ENCODE measurements at places on chromosomes 11 and 22.

DNA sequence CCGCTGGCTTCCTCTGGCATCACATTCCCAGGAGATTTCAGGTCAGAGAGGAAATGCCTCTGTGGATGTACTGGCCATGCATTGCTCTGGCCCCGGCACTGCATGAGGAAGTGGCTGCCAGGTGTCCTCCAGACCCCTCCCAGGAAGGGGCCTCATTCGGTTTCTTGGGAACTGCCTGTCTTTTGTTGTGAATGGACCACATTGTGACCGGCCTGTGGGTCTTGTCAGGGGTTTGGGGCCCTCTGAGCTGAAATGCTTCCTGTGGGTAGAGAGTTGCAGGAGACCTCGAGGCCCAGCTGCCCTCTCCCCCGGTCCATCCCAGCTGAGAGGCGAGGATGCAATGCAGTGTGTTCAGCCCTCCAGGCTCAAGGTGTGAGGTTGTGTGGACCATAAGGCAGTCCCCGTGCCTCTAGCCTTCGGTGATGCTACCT is 18.8 kb upstream of the ST3GAL4 start:
- no peak for DNase-seq

DNA sequence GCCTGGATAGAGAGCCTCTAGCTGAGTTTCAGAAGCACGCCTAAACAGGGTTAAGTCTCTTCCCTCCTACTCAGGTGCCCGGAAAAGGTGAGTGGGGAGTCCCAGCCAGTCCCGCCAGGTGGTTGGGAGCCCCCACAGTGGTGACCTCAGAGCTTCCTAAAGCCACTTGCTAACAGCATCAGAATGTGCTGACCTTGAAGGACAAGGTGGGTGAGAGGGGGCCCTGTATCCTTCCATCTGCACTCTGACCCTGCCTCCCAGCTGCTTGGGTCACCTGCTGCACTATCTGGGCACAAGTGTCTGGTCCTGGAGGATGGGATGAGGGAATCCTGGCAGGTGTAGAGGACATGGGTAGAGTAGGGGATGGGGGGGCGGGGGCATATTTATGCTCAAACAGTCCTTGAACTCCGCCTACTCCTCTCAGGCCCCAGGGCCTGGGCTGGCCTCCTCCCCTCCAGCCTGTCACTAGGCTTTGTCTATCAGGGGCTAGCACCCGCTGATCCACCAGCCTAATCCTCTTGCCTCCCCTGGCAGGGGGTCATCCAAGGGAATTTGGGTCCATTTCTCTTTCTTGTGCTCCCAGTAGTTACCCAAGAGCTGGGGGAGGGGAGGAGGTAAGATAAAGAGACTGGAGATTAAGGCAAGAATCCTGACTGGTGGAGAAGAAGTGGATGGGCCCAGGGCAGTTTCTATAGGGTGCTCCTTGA is 3.4 kb downstream of the USP2 start:
- DNase-seq, result no peak

DNA sequence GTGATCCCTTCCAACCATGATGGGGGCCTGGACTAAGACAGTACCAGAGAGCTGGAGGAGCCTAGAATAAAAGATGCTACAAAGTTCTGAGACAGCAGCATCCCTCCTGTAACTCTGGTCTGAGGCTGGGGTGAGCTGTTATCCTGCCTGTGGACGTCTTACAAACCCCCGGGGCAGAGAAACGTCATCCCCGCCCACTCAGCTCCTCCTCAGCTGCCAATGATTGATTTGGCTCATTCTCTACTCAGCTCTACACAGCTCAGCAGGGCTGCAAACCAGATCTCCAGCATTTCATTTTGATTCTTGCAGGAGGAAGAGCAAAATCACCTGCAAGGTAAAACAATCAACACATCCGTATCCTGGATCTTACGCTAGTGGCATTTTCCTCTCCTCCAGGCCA is 55.5 kb downstream of the CSNK2A3 start:
- DNase-seq, result no peak

GRCh38 chr11:28715726-28716125 is 607.5 kb downstream of the METTL15 start:
- no peak for DNase-seq

All from SK-N-DZ (cell line).